ENCODE measurements at places on chromosomes 7 and 10.

- DNase-seq = no peak
These were observed 4.9 kb upstream of the MTPN start for GRCh38 chr7:135981958-135982646.

GRCh38 chr10:124539935-124540641 is 78.5 kb downstream of the LHPP start:
- peak; percentile 70 for DNase-seq

DNA sequence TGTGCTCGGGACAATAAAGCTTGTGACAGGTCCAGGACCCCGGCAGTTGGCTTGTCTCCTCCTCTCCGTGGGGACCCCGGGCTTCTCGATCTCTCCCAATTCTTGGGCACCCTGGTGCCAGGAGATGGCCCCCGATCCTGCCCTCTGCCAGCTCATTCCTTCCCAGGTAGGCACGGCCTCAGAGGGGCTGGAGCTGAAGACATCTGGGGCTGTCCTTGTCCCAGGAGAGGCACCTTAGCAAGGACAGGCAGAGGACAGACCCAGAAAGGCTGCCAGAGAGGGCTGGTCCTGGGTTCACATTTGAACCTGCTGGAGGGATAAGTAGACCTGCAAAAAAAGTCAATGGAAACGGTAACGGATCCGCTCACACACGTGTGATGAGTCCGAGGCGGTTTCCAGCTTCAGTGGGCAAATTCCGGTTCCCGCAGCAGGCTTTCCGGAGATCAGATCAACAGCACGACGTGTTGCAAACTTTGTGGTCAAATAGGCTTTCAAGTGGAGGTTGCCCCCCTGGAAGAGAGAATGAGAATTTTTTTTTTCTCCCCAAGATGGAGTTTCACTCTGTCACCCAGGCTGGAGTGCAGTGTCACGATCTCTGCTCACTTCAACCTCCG is 47.7 kb upstream of the GTF2IRD1 start:
- no peak for DNase-seq

- DNase-seq = no peak
These were observed 262.3 kb downstream of the PTEN start for GRCh38 chr10:88125766-88126165.
